ENCODE measurements at places on chromosomes 11 and 22.

GRCh38 chr22:34068001-34068400 lies 147.7 kb upstream of the LARGE1 start:
- no peak for DNase-seq

- DNase-seq = no peak
These were observed 49.5 kb upstream of the SMIM38 start for GRCh38 chr11:69106031-69106811.

- no peak for DNase-seq
These were observed 83.6 kb downstream of the FLI1 start for GRCh38 chr11:128777369-128778011.

- DNase-seq = no peak
These were observed 81.5 kb upstream of the CLDN5 start for GRCh38 chr22:19605508-19606331.

DNA sequence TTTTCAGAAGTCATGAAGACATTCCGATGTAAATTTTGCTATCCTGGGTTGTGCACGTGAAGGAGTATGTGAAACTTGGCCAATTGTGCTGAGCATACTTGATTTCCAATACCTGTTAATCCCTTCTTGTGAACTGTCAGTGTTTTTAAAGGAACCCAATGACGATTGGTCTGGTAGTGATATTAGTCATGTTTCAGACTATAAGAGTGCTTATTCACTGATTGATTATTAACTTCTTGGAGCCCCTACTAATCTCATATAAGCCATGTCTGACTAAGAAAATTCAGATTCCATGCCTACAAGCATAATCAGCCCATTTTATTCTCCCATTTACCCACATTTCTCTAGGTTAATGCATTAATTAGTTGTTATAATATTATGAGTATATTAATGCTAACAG lies 330.8 kb upstream of the MTNR1B start:
- no peak for DNase-seq

- DNase-seq = no peak
These were observed 8.9 kb upstream of the EHD1 start for GRCh38 chr11:64887234-64887756.

GRCh38 chr11:6468712-6469495 lies 4.8 kb downstream of the TRIM3 start:
- peak; percentile 90 for DNase-seq

GRCh38 chr11:57357856-57358255 lies 19.7 kb downstream of the P2RX3 start:
- peak; percentile 10 for DNase-seq

DNA sequence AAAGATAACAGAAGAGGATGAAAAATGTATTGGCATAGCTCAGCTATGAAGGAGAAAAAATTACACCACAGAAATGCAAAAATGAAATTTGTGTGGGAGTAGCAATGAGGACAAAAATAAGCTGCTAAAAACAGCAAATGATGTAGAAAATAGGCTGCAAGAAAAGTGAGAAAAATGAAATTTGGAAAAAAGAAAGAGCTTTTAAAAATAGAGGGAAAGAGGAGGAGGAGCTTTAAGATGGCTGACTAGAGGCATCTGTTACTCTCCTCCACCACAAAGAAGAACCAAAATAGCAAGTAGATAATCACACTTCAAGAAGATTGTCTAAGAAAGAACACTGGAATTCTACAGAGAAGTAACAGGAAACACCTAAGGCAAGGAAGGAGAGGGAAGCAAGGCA lies 23.7 kb upstream of the OR5AN1 start:
- no peak for DNase-seq

- DNase-seq = peak; percentile 88
These were observed 14.4 kb downstream of the PPM1F start for GRCh38 chr22:21938071-21938822.

DNA sequence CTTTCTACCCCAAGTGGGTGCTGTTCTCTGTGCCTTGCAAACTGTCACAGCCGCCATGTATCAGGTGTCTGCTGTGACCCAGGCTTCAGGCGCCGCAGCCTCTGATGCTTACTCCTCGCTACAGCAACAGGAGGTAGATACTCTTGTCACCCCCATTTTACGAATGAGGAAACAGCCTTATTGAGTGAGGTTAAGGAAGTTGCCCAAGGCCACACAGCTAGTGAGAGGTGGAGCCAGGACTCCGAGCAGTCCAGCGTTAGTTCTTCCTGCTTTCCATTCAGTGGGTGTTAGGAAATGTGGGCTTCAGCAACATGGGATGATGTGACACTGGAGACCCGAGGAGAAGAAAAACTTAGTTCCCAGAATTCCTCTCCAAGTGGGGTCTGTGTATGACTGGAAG lies 14.3 kb downstream of the RNF215 start:
- no peak for DNase-seq

DNA sequence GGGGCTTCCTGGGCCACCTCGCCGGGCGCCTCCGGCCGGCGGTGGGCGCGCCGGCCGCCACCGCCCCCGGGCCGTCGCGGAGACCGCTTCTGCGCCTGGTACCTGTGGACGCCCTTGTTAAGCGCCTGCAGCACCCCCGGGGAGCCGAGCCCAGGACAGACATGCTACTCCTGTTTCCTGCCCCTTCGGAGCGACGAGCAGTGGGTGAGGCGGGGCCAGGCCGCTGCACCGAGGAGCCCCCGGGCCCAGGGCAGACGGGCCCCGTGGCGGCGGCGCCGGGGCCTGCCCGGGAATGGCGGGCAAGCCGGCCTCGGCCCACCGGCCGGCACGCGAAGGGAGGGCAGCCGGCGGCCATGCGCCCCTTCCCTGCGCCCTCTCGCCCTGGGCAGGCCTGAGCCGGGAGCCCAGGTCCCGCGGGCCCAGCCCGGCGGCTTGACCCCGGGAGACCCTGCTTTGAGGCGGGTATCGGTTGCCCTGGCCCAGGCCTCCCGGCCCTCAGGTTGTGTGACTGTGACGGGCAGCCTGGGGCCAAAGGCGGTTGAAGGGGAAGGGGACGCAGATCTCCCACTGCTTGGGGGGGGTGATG lies 789 bp upstream of the KDM2A start:
- DNase-seq = peak; percentile 42

GRCh38 chr11:134745456-134745855 lies 333.4 kb upstream of the B3GAT1 start:
- no peak for DNase-seq

GRCh38 chr11:72114570-72114969 lies 2.1 kb upstream of the ANAPC15 start:
- peak; percentile 40 for DNase-seq

GRCh38 chr11:116415095-116415494 lies 357.7 kb downstream of the BUD13 start:
- no peak for DNase-seq

- peak; percentile 32 for DNase-seq
These were observed 528 bp downstream of the WEE1 start for GRCh38 chr11:9573775-9574621.
